T-helper 2 cell treated with Interferon-gamma antibody and Interleukin-4, amounts not matched to agents 5 μg/mL and 100 μg/mL, for 36 hours (primary cell): ENCODE measurements at places on chromosomes 2 and 18.

- DNase-seq: no peak
These were observed 9.3 kb downstream of the IL1F10 start for GRCh38 chr2:113076954-113077669.

GRCh38 chr2:111627256-111627655, 256.7 kb downstream of the ANAPC1 start:
- no peak for DNase-seq

GRCh38 chr2:35463805-35464596, 891.6 kb upstream of the CRIM1 start:
- DNase-seq: no peak

GRCh38 chr2:209523041-209523740, 99.3 kb downstream of the MAP2 start:
- DNase-seq: no peak

DNA sequence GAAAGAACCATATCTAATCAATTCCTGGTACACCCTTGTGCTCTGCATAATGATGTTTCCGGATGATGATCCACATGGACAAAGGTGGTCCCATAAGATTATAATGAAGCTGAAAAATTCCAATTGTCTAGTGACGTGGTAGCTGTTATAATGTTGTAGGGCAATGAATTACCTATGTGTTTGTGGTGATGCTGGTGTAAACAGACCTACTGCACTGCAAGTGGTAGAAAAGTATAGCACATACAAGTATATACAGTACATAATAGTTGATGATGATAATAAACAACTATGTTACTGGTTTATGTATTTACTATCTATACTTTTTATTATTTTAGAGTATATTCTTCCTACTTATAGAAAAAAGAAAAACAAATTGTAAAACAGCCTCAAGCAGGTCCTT, 8.4 kb downstream of the DGKD start:
- DNase-seq: no peak

DNA sequence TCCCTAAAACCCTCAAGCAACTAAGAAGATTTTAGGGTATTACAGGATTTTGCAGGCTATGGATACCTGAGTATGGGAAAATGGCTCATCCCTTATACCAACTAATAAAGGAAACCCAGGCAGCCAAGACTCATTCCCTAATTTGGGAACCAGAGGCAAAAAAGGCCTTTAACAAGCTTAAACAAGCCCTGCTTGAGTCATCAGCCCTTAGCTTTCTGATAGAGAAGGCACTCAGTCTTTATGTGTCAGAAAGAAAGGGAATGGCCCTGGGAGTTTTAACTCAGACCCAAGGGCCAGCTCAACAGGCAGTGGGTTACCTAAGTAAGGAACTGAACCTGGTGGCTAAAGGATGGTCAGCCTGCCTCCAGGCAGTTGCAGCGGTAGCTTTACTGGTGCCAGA, 96.9 kb upstream of the RMP24 start:
- DNase-seq: no peak

DNA sequence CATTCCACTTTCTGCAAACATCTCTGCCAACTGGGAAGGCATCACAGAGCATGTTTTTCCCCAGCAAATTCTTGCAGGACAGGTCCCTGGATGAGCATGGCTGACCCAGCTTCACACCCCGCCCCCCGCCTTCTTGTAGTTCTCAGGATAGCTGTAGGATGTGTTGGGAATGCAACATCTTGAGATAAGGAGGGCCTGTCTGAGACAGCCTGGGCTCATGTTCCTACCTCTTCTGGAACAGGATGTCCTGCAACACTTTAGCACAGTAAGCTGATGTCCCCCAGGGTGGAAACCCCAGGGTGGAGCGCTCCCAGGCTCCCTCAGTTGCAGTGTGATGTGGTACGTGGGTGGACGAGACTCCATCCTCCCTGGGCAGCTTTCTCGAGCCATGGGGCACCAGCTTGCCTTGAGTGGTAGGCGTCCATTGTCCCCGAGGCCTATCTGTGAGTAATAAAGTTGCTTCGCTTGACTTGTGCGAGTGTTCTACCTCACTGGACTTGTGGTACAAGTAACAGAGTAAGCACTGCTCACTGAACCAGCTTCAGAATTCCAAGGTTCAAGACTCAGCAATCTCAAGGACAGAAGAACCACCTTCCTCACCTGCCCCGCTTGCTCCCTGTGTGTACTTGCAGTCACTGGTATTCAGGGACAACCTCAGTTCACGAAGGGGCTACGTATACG, 48.6 kb downstream of the EMX1 start:
- DNase-seq: no peak

- DNase-seq: no peak
These were observed 43.1 kb downstream of the TTN start for GRCh38 chr2:178764097-178764496.

DNA sequence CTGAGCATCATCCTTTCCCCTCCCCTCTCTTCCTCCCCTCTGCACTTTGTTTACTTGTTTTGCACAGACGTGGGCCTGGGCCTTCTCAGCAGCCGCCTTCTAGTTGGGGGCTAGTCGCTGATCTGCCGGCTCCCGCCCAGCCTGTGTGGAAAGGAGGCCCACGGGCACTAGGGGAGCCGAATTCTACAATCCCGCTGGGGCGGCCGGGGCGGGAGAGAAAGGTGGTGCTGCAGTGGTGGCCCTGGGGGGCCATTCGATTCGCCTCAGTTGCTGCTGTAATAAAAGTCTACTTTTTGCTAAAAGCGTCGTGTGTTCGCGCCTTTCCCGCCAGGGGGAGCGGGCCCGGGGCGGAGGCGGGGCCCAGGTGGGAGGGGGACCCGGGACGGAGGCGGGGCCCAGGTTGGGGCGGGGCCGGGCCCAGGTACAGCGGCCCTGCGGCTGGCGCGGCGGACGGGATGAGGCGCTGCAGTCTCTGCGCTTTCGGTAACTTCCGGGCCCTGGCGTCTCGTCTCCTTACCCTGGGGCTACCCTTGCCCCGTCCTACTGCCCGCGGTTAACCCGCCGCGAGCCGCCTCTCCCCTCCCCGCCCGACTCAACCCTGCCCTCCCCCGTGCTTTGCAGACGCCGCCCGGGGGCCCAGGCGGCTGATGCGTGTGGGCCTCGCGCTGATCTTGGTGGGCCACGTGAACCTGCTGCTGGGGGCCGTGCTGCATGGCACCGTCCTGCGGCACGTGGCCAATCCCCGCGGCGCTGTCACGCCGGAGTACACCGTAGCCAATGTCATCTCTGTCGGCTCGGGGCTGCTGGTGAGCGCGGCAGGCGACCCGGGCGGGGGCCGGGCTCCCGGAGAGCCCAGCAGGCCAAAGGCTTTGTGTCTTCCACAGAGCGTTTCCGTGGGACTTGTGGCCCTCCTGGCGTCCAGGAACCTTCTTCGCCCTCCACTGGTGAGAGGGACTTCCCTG, at the start of gene KRTCAP3:
Gene KRTCAP3, plus strand, starts transcription at position 424 of the 962 bp plus-strand sequence. Its CDS starts 32 bp downstream, at position 456.
- no peak for DNase-seq

DNA sequence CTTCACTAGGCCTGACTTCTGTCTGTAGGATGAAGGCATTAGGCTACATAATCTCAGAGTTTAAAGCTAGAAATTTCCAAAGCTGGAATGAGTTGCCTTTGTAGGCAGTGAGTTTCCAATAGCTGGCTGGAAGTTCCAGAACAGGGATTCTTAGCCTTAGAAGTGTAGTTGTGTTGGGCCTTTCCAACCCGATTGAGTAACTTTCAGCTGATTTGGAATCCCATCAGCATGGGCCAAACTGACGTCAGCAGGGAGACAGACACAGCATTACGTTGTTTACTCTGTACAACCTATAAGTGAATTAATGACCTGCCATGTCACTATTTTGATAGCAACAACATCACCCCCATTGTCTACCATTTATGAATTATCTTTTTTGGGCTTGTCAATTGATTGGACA, 56.9 kb downstream of the SETBP1 start:
- no peak for DNase-seq

GRCh38 chr18:50523165-50523564, 36.7 kb upstream of the MAPK4 start:
- DNase-seq: no peak

- no peak for DNase-seq
These were observed 47.5 kb downstream of the EPAS1 start for GRCh38 chr2:46344706-46345105.

DNA sequence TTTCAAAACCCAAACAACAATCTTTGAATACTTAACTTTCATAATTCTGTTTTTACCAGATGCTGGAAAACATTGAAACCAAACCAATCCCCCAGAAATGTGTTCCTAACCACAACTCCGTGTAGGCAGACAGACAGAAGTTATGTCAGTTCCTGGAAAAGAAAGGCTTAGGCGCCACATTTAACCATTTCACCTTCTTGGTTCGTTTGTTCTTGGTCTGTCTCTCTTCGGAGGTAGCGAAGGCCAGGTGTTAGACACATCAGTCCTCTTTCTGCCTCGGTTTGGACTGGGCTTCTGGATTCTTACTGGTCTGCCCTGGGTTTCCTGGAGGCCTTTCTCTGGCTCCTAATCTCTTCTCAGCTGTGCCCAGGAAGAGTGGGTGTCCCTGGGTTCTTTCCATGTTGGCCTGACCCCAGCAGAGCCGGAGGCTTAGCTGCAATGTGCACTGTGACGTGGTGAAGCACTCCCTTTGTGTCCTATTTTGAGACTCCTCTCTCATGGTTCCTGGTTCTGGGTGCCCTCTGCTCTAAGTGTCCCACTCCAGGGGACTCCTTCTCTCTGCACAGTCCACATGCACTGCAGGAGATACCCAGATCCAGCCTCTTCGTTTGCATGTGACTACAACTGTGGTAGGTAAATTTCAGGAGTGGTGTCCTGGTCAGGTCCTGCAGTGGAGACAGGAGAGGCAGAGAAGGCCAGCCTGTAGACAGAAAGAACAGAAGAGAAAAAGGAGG, 23.1 kb upstream of the RAB31 start:
- DNase-seq: no peak

DNA sequence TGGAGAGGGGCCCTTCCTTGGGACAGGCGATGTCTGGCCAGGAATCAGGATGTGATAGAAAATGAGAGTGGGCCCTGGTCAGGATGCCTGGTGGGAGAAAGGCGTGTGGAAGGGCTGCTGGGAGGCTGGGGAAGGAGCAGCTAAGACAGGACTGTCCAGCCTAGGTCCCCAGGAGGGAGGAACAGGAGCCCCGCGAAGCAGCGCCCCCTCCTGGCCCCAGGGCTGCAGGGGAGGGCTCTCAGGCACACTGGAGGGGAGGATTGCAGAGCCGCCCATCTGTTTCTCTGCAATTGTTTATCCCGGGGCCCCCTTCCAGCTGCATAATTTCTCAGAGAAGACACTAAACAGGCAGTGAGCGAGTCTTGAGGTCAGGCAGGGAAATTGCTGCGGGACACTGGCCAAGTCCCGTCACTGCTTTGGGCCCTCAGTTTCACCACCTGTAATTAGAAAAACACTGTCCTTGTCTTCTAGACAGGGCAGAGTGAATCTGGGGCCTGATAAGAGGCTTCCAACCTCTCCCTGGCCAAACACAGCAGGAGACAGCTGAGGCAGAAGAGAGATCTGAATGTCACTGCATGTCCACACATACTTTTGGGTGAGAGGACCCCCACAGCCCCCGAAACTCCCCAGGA, 3.9 kb upstream of the NPPC start:
- no peak for DNase-seq

DNA sequence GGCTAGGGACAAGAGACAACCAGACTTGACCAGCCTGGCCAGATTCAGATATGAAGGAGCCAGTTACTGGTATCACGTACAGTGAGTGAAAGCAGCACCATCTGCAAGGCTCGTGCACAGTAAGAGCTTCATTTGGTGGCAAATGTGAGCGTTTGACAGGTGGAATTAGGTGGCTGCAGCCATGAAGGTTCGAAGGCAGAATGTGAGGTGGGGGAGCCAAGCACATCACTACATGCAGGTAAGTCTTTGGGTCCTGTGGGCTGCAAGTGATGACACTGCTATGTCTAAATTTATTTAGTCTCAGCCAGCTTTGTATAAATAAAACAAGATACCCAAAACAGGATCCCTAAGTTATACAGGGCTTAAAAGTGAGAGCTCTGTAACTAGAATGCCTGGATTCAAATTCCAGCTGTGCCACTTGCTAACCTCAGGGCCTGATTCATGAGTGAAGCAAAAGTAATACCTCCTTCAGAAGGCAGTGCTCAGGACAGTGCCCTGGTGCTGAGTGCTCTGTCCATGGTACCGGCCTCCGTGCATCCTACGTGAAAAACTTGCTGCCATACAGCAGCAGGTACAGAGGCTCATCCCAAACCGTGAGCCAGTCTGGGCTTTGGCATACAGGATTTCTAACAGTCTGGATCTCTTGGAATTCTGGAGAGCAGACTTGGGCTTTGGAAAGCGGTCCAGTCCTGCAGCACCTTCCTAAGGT, 18.6 kb downstream of the DDX18 start:
- no peak for DNase-seq

DNA sequence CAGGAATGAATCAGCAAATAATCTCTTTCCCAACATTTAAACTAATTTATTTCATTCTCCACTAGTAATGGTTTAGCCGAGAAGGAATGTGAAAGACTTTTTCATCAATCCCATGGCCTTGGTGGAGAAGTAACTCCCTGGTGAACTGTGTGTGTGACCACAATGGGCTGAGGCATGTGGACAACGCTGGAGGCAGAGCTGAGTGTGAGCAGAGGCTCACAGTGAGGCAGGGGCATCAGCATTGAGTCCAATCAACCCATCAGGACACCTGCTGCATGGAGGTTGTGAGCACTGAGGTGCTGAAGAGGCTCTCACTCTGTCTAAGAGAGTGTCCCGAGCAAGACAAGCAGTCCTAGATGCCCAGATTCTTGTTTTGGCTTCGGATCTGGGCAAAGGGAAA, 78.6 kb downstream of the ZNF519 start:
- DNase-seq: no peak

DNA sequence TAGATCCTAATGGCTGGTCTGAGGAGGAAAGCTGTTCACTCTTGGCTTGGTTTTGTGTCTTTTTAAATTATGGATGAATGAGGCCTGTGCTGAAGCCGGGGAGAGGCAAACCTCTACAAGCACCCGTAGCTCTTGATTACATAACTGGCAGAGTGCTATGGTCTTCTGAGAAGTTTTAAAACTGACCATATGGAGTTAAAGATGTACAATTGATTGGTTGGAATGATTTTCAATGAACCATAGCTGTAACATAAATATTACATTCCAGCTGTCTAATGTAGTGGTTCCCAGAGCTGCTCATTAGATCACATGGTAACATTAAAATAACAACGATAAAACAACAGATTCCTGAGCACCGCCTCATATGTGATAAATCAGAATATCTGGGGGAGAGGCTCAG, 71.1 kb upstream of the MAP4K3 start:
- no peak for DNase-seq

- no peak for DNase-seq
These were observed 103.3 kb upstream of the ID2 start for GRCh38 chr2:8578335-8579244.

DNA sequence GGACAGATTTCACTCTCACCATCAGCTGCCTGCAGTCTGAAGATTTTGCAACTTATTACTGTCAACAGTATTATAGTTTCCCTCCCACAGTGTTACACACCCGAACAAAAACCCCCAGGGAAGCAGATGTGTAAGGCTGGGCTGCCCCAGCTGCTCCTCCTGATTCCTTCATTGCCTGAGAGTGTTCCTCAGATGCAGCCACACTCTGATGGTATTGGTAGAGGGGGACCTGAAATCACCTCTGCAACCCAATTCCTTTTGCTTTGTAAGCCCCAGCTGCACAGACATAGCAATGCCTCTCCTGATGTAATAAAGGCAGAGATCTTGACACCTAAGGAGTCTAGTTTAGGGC, 1529.8 kb downstream of the RPIA start:
- no peak for DNase-seq
